T-helper 2 cell (primary cell): ENCODE measurements at places on chromosomes 13 and 19.
A peak's percentile ranks its signal among the peaks of the same experiment; 100 is the strongest.

DNA sequence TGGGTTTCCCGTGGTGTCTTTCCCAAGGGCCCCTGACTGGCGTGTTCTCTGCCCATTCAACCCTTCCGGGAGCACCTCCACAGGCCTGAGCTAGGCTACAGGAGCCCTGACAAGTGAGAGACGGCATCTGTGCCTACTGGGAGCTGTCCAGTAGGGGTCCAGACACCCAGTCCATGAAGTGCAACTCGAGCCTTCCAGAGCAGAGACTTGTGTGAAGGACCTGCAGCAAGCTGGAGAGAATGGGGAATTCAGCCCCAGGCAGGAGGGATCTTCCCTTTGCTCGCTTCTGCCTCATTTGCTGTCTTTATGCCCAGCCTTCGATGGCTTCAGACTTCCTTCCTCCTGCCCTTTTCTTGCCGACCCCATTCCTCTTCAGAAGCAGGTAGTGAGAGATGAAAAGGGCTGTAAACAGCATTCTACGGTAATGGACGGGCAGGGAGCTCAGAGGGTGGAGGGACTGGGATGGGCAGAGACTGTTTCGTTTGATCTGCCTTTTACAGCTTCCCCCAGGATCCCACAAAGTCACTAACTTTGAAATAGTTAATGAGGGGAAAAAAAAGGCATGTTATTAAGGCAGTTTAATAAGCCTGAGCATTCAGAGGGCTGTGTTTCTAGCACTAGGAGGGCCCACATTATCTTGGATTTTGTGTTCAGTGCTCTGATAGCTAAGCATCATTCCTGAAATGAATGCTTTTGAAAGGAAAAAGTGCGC lies 327.6 kb downstream of the FGF9 start:
- DNase-seq = no peak

- no peak for DNase-seq
These were observed 44.7 kb downstream of the THSD1 start for GRCh38 chr13:52361225-52361624.

DNA sequence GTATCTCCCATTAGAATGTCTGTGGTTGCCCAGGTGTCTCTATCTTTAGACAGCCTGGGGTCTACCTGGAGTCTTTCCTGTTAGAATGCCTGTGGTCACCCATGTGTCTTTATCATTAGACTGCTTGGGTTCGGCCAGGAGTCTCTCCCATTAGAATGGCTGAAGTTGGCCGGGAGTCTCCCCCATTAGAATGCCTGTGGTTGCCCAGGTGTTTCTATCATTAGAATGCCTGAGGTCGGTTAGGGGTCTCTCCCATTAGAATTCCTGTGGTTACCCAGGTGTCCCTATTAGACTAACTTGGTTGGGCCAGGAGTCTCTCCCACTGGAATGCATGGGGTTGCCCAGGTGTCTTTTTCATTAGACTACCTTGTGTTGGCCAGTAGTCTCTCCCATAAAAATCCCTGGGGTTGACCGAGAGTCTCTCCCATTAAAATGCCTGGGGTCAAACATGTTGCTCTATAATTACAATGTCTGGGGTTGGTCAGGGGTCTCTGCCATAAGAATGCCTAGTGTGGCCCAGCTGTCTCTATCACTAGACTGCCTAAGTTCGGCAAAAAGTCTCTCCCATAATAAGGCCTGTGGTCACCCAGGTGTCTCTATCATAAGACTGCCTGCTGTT lies 1448.7 kb downstream of the UQCRFS1 start:
- no peak for DNase-seq

- no peak for DNase-seq
These were observed 724 bp upstream of the ZNF780A start for GRCh38 chr19:40091205-40092129.

DNA sequence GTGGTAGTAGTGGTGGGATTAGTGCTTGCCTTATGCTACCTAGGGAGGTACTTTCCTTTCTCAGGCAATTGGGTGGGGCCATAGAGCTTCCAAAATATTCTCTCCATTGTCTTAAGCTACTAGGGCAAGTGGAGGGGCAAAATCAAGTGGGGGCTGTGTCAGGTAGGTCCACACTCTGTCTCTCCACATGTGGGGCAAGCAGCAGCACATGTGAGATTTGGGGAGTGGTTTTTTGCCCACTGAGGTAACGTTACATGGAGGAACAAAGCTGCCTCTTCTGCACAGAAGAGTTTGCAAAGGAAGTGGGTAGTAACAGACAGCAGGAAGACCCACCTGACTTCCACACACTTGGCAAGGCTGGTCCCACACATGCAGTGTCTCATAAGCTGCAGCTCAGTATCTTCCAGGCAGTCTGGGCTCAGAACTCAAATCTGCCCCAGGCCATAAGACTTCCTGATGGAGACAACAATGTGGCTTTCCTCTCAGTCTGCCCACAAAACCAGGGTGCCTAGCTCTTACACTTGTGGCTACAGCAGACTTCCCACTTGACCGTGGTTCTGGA lies 1581.5 kb upstream of the PCDH20 start:
- no peak for DNase-seq

- no peak for DNase-seq
These were observed 14.8 kb downstream of the STX10 start for GRCh38 chr19:13135068-13136062.

DNA sequence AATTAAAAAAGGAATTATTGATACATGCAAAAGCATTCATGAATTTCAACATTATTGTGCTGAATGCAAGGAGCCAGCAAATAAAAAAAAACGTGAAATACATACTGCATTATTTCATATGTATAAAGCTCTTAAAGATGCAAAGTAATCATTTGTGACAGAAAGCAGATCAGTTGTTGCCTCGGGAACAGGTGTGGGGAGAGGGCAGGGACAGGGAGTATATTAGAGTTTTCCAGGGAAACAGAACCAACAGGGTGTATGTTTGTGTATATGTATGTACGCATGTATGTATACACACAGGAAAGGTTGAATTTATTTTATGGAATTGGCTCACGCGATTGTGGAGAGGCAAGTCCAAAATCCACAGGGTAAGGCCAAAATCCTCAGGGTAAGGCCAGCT lies 502.9 kb upstream of the ARGLU1 start:
- DNase-seq = no peak

DNA sequence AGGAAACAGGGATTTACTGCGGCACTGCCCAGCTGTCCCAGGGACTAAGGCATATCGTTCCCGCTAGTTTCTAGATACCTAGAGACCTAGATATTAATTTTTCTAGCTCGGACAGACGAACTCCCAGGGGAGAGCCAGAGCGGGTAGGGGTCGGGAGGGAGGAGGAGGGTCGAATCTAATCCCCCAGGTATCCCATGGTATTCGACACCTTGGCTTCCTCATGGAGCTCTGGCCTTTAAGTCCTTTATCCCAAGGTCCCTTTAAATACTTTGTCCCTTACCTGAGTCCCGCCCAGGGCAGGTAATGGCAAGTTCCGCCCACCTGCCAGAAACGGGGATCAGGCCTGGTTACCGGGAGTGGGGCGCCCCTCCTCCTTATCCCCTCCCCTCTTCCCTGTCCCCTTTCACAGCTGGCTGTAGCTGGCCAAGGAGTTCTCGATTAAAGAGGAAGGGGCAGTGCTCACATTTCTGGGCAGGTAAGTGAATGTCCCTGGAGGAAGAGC lies at the start of gene PRRG2:
TSS of gene PRRG2 (plus strand) at position 310 of the 502 bp plus-strand sequence. CDS start 1,904 bp downstream, outside the sequence.
- no peak for DNase-seq

GRCh38 chr13:79915114-79915811 lies 425.7 kb downstream of the SPRY2 start:
- no peak for DNase-seq

DNA sequence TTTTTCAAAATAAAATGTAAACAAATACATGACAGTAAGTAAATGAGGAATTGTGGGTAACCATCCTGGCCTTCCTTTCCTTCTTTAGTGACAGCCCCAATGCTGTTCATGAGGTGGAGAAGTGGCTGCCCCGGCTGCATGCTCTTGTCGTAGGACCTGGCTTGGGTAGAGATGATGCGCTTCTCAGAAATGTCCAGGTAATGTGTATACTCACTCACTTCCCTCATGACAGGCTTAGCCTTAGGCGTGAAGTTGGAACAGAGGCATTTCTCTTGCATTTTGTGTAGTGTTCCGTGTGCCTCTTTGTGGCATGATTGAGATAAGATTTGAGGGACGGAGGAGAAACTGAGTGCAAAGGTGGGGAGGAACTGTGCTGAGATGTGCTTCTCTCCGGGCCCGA lies 12.0 kb downstream of the NAXD start:
- no peak for DNase-seq

- DNase-seq = no peak
These were observed 6.6 kb downstream of the EFNB2 start for GRCh38 chr13:106528718-106529414.

DNA sequence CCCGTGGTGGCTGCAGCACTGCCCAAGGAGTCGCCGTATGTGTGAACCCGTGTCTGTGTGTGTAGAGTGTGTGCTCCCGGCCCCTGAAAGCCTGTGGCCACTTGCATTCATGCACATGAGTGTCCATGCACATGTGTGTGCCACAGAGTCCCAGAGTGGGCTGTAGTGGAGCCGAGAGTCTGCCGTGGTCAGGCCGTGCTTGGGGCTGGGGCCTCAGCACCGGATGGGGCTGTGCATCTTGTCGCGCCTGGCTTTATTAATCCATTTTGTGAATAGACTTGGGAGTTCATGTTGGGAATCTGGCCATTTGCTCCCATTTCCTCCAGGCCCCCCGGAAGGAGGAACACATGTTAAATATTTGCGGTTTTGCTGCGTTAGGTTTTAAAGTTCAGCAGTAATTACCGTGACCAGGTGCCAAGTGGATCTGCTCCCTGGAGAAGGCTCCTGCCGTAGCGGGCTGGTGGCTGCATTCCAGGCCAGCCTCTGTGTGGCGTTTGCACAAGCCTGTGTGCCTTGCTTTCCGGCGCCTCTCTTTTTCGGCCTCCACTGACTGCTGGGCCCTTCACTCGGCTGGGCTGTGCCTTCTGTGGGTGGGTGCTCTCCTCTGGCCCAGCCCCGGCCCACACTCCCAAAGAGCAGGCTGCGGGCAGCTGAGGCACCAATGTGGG lies 69.2 kb upstream of the KCTD15 start:
- DNase-seq = no peak

DNA sequence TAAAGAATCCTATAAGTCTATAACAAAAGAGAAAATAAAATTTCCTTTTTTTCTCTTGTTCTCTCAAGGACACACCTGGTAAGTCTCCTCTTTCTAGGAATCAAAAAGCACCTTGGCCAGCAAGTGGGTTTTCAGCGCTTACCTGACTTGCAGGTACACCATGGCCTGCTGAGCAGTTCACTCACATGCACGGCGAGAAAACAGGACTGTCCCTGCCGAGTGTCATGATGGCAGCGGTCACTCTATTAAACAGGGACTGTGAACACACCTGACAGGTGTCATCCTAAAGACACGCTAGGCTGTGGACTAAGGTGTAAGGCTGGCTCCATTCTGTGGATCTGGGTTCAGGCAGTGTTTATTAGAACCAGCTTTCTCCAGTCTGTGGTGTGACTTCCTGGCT lies 170.2 kb downstream of the TEX29 start:
- no peak for DNase-seq

DNA sequence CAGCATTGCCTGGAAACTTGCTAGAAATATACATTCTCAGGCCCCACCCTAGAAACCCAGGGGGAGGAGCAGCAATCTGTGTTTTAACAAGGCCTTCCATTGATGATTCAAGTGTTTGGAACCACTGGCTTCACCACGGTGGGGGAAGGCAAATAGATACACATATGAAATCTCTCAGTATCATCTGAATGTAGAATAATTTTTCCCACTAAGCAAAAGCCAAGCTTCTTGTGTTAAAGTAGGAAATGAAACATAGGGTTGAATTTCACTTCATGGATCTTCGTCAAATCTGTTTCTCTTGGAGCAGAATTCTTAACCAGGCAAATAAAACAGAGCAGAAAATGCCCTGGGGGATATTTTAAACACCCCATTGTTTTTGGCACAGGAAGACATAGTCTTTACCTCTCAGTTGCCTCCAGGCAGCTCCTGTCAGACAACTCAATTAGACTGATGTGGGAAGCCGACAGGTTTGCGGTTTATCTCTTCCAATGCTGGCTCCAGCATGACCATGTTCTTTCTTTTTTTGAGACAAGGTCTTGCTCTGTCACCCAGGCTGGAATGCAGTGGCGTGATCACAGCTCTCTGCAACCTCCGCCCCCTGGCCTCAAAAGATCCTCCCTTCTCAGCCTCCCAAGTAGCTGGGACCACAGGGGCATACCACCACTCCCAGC lies 213.0 kb downstream of the FOXO1 start:
- DNase-seq = no peak

DNA sequence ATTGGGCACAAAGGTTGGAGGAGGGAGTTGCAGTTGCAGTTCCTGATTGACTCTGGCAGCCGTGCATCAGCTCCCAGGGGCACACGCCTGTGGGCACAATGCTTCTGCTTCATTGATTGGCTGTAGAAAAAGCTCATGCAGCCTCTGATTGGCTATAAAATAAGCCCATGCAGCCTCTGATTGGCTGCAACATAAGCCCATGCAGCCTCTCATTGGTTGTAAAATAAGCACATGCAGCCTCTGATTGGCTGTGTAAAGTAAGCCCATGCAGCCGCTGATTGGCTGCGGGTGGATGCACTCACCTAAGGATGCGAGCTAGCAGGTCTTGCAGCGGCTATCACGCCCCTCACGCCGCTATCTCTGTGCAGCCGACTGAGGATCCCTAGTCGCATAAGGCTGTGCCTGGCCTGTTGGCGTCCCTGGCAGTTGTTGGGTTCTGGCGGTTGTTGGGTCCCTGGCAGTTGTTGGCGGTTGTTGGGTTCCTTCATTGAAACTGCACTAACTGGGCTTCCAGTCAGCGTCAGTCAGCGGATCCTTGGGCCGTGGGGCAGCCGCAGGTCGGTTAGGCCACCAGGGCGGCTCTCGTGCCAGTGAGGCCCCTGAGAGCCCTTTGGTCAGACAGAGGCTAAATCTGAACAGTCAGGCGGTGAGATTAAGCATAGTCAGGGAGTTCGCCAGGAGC lies at the start of gene SIGLECL1:
TSS of gene SIGLECL1 (plus strand) at position 295 of the 682 bp plus-strand sequence. CDS start 12,993 bp downstream, outside the sequence.
- no peak for DNase-seq

GRCh38 chr13:60230593-60230992 lies 66.9 kb upstream of the DIAPH3 start:
- no peak for DNase-seq

GRCh38 chr13:27455331-27455855 lies 5.0 kb upstream of the MTIF3 start:
- DNase-seq = peak; percentile 52

DNA sequence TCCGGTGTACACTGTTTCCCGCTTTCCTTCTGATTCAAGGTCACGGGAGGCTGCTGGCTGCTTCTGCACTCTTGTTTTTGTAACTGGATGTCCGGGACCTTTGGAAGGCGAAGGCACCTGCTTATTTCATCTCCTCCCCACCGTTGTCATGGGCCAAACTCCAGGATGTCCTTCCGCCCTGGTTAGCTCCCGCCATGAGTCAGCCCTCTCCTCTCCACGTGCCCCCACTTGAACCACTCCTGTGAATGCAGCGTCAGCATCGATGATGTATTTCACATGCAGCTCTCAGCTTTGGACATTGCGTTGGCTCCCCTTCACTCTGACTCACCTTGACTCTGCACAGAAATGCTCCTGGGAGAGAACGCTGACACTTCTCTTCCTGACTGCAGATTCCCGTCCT lies 5.5 kb upstream of the GALP start:
- DNase-seq = no peak

GRCh38 chr19:33458171-33458633 lies 63.4 kb downstream of the PEPD start:
- DNase-seq = no peak

- no peak for DNase-seq
These were observed 314.6 kb downstream of the LIG4 start for GRCh38 chr13:107900775-107901174.
